Iris pigment epithelial cell (primary cell): ENCODE measurements at places on chromosomes 1 and 21.

GRCh38 chr1:156664767-156665411, 12.3 kb downstream of the NES start:
- no peak for DNase-seq

- no peak for DNase-seq
Measured at GRCh38 chr1:22385537-22385936, 66.1 kb upstream of the ZBTB40 start.

GRCh38 chr1:200247518-200247917, 162.3 kb downstream of the ZNF281 start:
- DNase-seq, result no peak

GRCh38 chr21:25939396-25939761, 204.6 kb downstream of the GABPA start:
- no peak for DNase-seq

DNA sequence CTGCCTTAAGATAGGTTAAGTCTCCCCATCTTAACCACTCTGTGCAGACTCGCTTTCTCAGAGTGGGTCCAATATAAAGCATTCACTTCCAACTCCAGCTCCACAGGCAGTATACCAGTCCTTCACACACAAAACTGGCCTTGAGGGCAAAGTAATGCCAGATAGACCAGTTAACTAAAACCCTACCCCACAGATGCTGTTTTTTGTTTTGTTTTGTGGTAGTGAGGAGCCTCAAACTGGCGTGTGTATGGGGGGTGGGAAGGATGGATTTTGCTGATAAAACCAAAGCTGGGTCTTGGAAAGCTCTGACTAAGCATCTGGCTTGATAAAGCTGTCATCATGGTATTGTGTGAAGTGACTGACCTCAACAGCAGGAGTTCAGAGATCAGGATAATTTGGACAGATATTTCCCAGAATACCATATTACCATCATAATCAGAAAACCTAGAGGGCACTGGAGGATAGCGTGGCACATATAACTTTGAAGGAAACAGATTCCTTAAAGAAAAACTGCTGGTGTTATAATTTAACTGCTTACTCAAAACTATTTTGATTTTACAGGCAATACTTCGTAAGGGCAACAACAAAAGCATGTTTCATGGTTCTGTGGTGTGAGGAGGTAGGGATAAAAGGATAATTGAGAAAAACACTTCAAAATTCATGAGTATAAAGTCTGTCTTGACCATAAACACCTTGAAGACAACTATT, 29.6 kb upstream of the CPLANE2 start:
- DNase-seq, result peak; percentile 28

GRCh38 chr1:161119092-161119903, 1.4 kb downstream of the NIT1 start:
- peak; percentile 87 for DNase-seq

GRCh38 chr1:2299131-2299627, 71.1 kb downstream of the SKI start:
- DNase-seq, result no peak

DNA sequence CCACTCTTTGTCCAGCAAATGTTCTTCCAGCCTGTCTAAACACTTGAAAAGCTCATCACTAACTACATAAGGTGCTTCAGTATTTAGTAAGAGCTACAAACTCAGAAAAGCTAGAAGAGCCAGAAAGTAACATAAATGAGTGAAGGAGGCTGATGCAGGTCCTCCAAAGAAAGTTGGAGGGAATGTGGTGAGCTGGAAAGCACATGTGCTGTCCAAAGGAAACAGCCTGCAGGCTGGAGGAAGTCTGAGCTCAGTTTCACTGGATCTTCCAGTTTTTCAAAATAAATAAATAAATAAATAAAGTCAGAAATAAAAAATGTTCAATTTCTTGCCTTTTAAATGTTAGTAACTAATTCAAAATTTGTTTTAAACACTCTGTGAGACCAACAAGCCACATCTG, 25.5 kb downstream of the ZC3H11B start:
- no peak for DNase-seq

- no peak for DNase-seq
Measured at GRCh38 chr1:33360367-33360766, 39.5 kb upstream of the A3GALT2 start.

GRCh38 chr1:30411206-30411605, 312.2 kb downstream of the MATN1 start:
- no peak for DNase-seq

- no peak for DNase-seq
Measured at GRCh38 chr1:29327223-29327935, 91.1 kb downstream of the PTPRU start.

DNA sequence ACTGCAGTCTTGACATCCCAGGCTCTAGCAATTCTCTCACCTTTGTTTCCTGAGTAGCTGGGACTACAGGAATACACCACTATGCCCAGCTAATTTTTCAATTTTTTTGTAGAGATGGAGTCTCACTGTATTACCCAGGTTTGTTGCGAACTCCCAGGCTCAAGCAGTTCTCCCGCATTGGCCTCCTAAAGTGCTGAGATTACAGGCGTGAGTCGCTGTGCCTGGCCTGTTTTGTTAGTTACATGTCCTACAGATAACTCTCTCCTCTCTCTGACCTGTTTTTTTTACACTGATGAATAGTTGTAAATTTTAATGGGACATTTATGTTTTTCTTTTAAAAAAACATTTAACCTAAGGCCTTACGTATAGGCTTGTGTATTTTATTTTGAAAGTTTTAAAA, 19.8 kb downstream of the PTBP2 start:
- DNase-seq, result no peak

DNA sequence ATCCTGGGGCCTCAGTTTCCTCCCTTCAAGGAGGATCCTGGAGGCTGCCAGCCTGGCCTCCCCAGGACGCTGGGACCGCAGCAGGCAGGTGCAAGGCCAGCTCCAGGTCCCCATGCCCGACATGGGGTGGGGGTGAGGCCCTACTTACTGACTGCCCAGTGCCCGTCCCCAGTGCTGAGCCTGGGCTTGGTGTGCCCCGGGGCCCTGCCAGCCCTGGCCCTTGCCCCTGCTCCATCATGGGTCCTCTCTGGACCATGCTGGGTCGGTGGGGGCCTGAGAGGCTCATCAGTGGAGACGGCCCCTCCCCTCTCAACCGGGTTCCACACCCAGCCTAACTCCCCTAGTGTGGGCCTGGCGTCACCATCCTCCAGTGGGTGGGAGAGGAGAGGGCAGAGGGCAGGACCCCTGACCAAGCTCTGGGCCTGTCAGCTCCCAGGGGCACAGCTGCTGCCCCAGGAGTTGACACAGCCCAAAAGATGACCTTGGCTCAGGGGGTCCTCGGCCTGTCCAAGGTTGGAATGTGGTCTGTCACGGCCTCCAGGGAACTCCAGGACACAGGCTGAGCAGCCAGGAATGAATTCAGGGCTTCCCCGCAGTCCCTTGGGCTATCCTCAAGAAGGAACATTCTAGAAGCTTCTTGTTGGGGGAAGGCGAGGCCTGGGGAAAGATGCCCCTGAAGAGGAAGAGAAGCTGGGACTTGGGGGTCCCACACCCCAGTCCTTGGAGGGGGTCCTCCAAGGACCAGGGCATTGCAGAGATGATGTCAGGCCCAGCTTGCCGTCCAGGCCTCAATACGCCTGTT, 17.6 kb upstream of the ARF1 start:
- DNase-seq, result no peak

DNA sequence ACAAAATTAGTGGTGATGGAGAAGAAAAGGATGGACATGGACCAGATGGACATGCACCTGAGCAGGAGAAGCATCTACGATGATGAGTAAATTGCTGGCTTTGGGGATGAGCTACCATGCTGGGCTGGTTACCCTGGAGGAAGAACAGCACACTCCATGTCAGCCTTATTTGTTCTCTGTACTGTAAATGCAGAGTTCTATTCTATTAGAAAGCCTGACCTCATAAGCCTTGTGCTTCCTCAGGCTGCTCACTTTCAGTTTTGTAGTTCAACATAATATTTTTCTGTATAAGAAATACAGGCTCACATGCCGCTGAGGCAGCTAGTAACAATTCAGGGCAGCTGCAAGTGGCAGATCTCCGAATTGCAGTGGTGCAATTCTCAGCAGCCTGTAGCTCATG, 249.6 kb downstream of the PLA2G4A start:
- no peak for DNase-seq

DNA sequence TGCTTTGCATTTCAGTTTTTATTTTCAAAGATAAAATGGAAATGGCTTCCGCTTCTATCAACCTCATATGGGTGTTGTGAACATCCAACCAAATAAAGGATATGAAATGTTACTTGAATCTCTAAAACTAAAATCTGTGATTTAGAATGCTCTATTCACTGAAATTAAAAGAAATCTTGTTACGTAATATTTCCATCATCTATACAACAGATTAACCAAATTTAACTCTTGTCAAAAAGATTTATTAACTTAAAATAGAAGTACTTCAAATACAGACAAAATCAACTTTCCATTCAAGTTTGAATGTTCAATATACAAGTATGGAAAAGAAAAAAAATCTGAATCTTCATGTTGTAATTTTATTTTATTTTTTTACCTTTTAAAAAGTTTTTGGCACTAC, 18.7 kb downstream of the PRPF38A start:
- DNase-seq, result no peak

DNA sequence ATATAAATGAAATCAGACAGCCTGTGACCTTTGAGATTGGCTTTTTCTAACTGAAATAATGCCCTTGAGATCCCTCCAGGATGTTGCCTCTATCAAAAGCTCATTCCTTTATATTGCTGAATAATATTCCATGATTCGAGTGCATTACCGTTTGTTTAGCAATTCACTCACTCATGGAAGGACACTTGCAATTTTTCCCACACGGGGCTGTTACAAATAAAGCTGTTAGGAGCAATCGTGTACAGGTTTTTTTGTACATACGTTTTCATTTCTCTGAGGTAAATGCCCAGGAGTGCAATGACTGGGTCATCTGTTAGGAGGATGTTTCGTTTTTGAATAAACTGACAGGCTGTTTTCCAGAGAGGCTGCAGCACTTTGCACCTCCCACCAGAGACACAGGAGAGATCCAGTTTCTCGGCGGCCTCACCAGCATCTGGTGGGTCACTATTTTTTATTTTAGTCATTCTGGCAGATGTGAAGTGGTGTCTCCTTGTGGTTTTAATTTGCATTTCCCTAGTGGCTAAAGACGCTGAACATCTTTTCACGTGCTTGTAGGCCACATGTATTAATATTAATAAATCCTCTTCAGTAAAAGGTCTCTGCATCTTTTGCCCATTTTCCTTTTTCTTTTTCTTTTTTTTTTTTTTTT, 11.0 kb downstream of the PRDM15 start:
- no peak for DNase-seq

DNA sequence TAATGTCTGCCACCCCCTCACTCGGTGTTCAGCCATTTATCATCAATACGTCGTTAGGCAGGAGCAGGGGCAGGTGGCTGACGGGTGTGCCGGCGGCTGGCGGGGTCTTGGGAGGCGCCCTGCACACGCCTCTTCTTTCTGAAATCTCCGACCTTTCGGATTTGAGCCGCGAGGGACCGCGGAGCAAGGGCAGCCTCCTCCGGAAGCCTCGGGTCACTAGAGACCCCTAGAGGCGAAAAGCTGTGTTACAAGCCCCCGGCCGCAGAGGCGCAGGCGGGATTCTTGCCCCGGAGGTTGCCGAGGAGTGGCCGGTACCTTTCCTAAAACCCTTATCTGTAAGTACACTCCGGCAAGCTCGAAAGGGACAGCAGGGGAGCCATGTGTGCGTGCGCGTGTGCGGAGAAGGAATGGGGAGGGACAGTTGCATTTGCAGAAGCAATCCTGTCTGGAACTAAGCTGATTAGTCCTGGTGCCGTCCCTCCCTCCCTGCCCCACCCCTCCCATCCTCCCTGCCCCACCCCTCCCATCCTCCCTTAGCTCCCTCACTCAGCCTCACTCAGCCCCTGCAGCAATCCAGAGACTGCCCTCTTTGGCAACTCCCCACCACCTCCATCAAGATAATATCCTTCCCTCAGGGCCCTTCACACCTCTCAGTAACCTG, 11.0 kb downstream of the BRINP2 start:
- peak; percentile 33 for DNase-seq

- DNase-seq, result no peak
Measured at GRCh38 chr1:156795787-156796186, 20.9 kb downstream of the SH2D2A start.

DNA sequence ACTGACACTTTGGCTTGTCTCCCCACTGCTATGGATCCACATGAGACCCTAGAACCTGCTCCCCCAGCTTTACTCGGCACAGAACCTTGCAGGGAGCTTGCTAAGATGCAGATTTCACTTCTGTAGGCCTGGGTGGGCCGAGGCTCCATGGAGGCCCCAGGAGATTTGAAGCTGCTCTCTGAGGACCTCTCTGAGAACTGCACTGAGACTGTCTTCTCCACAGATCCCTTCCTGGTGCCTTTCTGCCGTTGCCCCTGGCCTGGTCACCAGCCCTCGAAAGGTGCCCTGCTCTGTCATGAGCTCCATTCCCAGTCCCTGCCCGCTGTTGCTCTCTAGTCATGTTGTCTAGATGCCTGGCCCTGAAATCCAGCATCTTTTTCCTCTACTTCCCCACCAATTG, 588.4 kb downstream of the AJAP1 start:
- DNase-seq, result no peak

DNA sequence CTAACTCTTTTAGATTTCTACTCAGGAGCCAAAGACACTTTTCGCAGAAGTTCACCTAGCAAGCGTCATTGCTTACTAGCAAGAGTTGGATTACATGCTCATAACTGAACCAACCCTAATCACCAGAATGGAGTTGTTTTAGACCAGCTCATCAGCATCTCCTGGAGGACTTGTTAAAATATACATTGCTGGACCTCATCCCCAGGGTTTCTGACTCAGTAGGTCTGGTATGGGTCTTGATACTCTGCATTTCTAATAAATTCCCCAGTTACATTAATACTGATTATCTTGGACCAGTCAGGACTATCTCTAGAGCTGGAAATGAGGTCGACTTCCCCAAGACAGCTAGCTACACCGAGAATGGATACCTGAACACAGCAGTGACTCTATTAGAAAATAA, 9.7 kb upstream of the PRDX6 start:
- DNase-seq, result peak; percentile 85

DNA sequence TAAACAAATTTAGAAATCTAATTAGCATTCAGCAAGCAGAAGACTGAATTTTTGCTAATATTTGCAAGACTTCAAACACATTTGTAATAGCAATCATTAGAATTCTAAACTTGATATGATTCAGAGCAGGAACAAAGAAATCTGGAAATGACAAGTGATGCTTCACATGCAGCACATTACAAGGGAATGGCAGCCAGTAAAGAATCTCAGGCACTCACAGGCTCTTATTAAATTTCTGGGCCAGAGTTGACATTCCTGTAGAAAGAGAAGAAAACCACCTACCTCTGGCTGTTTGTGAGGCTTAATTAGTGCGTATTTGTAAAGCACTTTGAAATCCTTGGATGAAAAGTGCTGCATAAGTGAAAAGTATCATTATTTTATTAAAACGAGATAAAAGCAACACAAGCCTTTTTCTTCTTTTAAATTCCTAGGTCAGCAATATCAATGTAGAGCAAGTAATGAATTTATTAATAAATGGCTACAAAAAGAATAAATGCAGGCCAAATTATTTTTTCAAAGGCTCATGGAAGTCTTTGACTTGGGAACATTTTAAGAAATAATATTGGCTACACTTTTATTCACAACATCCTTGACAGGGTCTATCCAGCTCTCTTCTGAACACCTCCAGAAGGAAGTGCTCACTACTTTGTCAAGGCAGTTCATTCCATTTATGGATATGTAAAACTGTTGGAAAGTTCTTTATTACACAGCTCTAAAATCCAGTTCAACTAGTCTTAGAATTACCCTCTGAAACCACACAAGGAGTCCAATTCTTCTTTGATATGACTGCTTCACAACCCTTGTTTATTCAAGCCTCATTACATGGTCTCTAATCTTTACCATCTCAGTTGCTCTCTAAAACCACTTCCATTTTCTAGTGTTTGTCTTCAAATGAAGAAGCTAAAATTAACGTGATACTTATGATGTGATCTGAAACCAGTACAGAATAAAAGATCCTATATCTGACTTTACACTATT, 32.1 kb upstream of the SCYL3 start:
- no peak for DNase-seq
